ENCODE measurements at places on chromosomes 3 and 15.
A peak's percentile ranks its signal among the peaks of the same experiment; 100 is the strongest.

- peak; percentile 9 for DNase-seq
Measured at GRCh38 chr3:187909866-187910265, 164.6 kb upstream of the BCL6 start.

DNA sequence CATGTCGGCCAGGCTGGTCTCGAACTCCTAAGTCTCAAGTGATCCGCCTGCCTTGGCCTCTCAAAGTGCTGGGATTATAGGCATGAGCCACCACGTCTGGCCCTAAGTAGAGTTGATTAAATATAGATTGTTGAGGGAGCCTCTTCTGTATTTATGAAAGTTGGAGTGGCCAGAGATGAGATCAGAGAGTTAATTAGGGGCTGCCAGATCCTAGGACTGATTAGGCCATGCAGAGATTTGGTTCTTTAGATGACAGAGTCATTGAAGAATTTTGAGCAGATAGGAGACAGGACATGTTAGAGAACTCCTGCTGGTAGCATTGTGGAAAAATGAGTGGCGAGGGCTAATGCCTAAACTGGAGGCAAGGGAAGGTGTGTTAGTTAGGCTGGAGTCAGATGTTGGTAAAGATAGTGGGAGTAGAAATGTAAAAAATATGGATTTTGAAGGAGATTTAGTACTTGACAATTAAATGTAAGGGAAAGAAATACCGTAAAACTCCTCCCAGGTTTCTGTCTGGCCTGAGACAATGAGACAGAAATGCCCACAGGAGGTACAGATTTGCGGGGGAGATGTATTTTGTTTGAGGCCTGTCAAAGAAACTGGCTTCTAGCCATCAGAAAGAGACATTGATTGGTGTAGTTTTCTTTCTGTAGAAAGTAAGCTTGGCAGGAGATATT is 23.4 kb downstream of the SACM1L start:
- DNase-seq: no peak

- peak; percentile 10 for DNase-seq
Measured at GRCh38 chr3:147361454-147362420, 44.6 kb downstream of the ZIC4 start.

- DNase-seq: no peak
Measured at GRCh38 chr3:40996827-40997710, 202.2 kb upstream of the CTNNB1 start.

- peak; percentile 76 for DNase-seq
Measured at GRCh38 chr3:30644615-30645014, 38.2 kb downstream of the TGFBR2 start.

GRCh38 chr15:67411486-67411885 is 109.4 kb upstream of the C15orf61 start:
- no peak for DNase-seq

GRCh38 chr3:190001426-190001825 is 119.3 kb downstream of the P3H2 start:
- DNase-seq: no peak

GRCh38 chr3:42067326-42067725 is 23.8 kb upstream of the TRAK1 start:
- DNase-seq: peak; percentile 82

DNA sequence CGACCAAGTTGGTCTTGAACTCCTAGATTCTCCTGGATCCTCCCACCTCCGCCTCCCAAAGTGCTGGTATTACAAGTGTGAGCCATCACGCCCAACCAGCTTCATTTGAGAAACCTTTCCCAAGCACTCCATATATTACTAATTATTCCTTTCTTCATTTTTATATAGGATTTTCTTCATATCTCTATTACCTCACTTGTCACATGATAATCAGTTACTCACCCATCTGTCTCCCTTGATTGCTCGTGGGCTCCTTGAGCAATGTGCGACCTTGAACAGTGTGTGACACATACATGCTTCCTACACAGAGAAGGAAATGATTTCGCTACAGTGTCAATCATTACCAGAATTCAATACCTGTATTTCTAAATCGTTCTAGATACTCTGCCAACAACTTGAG is 110.7 kb upstream of the C2CD4B start:
- no peak for DNase-seq

DNA sequence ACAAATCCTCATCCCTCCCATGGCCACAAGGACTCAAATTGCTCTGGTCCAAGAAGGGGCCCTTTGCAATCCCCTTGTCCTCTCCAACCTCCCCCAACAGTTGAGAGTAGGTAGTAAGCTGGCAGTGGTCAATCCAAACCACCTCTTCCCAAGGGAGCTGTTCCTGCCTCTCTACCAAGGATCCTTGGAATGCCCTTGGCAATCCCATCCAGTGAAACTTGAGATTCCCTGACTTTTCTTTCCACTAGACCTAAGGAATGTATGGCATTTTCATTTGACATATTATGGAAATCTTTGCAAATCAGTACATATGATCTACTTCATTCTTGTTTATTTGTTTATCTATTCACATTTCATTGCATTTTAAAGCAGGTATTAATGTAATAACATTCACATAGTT is 4.8 kb upstream of the RBP2 start:
- DNase-seq: no peak

- DNase-seq: no peak
Measured at GRCh38 chr3:49412632-49413337, 562 bp downstream of the TCTA start.

DNA sequence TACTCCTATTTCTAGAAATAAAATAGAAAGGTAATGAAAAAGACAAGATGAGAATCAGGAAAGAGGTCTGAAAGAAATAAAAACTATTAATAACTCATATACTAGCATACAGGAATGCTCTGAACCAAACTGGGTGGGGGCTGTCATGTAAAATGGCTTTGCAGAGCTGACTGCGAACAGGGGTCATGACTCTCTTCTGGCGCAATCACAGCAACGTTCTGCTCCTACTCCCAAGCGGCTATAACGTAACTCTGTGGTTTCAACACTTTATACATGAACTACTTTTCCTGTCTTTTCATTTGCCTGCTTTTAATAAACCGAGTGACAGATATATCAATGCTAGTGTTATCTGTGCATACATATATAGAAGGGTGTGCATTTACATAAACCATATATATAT is 116.7 kb downstream of the DLG1 start:
- peak; percentile 91 for DNase-seq

- DNase-seq: peak; percentile 91
Measured at GRCh38 chr15:59169251-59169708, 37.4 kb upstream of the LDHAL6B start.

GRCh38 chr15:99987119-99987506 is 253.9 kb upstream of the LYSMD4 start:
- DNase-seq: no peak

GRCh38 chr3:48140336-48140757 is 47.9 kb downstream of the CDC25A start:
- DNase-seq: no peak

- no peak for DNase-seq
Measured at GRCh38 chr15:64634027-64634426, 141.4 kb downstream of the RBPMS2 start.

GRCh38 chr15:36400936-36401585 is 178.4 kb upstream of the CDIN1 start:
- DNase-seq: peak; percentile 25

- peak; percentile 9 for DNase-seq
Measured at GRCh38 chr3:121698476-121698875, 37.8 kb upstream of the HCLS1 start.

DNA sequence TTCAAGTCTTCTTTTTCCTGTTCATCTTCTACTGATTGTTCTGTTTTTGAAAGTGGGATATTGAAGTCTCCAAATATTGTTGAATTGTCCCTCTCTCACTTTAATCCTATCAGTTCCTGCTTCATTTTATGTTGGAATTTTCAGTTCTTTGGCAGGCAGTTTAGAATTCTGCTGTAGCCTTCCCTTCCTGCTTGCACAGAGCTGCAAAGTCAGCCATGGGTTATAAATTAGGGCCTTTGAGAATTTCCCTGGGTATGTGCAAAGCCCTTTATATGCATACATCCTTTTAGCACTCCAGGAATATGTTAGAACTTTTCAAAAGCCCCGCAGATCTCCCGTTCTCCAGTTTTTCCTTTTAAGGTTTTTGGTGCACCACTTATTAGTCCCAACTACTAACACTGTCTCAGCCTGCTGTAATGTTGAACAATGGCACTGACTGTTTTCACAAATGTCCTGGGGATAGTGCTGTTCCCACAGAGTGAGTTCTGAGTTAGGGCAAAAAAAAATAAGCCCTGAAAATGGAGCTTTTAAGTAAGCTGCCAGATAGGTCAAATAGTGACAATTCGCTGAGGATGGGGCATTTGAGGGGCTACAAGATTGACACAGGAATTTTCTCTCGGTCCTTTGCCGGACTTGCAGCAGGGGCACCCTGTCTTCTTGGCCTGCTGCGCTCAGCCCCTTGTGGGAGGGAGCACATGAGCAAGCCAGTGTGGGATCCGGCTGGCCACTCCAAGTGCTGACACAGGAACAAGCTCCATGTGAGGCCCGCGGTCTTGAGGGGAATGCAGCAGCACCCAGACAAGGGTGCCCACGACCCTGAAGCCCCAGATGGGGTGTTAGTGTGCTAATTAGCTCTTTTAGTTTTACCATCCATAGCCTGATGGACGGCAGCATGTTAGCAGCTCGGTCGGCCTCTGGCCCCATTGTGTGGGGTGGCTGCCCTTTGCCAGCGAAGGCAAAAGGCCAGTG is 96.0 kb downstream of the VPS8 start:
- DNase-seq: no peak

GRCh38 chr3:148136816-148137215 is 560.9 kb upstream of the AGTR1 start:
- DNase-seq: no peak

- no peak for DNase-seq
Measured at GRCh38 chr15:69479971-69480370, 27.4 kb downstream of the RPLP1 start.
